ENCODE measurements at places on chromosomes 2 and 18. TPM values are rescaled to one million over a fixed set of nuclear protein-coding genes. Genes with fewer than 3 reads are reported as not detected.

The COL4A4 gene
- total RNA-seq: not detected

DNA sequence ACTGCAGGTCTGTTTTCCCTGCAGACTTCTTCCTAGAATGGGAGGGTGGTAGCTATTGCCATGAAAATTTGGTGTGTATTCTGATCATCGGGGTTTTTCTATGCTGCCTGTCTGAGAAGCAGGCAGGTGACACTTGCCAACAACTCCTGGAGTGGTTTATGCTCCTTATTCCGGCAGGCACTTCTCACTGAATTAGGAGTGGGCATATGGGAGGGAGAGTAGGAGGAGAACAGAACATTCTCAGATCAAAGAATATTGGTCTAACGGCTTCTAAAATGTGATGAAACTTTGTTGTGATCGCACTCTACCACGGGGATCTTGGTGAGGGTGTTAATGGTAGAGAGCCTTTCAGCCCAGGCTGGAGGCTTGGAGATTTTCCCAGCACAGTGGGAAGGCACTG is 480.8 kb downstream of the PLCL1 start:
- no peak for DNase-seq

The CD207 gene
- total RNA-seq: not detected

DNA sequence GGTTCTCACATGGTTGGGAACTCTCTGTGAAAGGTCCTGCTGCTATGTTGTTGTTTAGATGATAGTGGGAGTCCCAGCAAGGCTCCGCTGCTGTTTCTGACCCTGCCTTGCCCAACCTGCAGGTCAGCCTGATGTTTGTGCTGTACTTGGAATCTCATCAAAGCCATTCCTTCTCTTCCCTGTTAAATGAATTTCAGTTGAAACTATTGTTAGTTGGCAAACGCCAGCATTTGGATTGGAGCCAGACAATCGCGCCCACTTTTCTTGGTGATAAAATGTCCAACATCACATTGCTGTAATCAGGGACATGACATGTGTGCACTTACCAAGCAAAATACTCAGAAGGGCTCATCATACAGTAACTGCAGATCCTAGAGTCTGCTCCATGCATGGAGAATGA is 12.8 kb upstream of the TWSG1 start:
- DNase-seq: no peak

The MAL gene
- total RNA-seq: 101 TPM
